ENCODE measurements at places on chromosomes 12 and 14. TPM values are rescaled to one million over a fixed set of nuclear protein-coding genes. Genes with fewer than 3 reads are reported as not detected.

Gene DENND5B
- total RNA-seq, result 5.5 TPM

Gene HSPB8
- not detected for total RNA-seq

Gene OS9
- 72.6 TPM for total RNA-seq

Gene LRRK2
- 0.07 TPM for total RNA-seq

Gene KLRC4
- not detected for total RNA-seq

Gene HDAC7
- 54.8 TPM for total RNA-seq

Gene CACNA1C
- total RNA-seq, result not detected

GRCh38 chr12:90959538-90960139 is 4.7 kb upstream of the CCER1 start:
- DNase-seq, result peak; percentile 82

DNA sequence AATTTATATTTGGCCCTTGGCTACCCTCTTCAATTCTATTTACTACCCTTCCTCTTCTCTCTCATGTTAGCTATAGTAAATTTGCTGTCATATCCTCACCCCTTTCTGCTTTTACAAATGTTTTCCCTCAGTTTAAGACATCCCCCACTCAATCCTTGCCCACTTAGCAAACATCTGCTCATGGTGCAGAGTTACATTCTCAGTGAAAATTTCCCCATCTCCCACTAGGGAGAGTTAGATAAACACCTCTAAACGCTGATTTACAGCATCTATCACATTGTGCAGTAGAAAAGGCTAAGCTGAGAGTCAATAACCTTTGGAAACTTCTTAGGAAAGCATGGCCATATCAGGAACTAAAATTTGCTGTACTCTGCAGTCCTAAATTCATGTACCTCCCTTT is 69.0 kb downstream of the DENND5B start:
- DNase-seq, result no peak

GRCh38 chr12:92488735-92489134 is 214.1 kb upstream of the PLEKHG7 start:
- peak; percentile 76 for DNase-seq

GRCh38 chr14:34180434-34180833 is 229.6 kb upstream of the EGLN3 start:
- DNase-seq, result no peak

GRCh38 chr14:53529519-53529918 is 376.4 kb upstream of the DDHD1 start:
- DNase-seq, result no peak

DNA sequence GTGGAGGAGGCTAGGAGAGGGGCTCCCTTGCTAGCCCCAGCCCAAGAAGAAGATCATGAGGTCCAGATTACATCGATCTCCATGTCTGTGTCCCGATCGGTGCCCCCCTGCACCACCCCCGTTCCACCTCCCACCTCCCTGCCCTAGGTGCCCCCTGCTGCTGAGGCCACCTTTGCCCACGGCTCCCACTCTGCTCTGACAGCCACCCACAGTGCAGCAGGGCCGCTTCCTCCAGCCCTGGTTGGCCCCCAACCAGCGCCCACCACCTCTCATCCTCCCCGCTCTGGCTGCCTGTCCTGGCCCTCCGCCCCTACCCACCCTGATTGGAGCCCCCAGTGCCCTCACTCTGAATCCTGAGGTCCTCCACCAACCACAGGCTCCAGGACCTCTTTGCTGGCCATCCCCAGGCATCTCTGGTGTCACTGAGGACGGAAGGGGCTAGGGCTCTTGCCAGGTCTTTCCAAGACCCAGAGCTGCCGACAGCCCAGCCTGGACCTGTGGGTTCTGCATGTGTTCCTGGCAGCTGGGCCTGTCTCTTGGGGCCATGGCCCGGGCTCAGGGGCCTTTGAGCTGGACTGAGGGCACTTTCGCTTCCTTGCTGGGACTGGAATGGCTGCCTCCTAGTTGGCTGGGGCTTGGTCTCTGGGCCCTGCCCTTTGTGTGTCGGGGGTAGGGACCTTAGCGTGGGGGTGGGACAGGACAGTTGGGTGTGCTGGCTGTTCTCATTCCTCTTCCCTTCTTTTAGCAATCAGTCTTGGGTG is 7.2 kb upstream of the PLXNC1 start:
- no peak for DNase-seq

- no peak for DNase-seq
Measured at GRCh38 chr14:55389330-55389729, 22.3 kb downstream of the ATG14 start.

- DNase-seq, result peak; percentile 73
Measured at GRCh38 chr12:94488463-94488862, 28.8 kb upstream of the CEP83 start.

DNA sequence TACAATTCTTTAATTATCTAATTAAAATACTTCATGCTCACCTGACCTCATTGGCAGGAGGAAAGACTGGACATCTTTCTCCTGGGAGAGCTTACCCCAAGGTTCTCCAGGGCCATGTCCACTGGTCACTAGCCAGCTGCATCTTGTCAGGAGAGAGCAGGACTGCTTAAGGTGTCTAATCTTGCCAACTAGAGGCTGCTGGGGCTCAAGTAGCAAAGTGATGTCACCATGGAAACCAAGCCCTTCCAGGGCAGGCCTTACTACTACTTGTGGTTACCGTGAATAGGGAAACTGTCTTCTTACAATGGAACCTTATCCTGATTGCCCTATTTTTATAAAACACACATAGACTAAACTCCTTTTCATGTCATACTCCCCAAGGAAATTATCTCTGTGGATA is 376.4 kb downstream of the SNAPC1 start:
- peak; percentile 61 for DNase-seq

Measured in Karpas-422 (cell line).